H9 (cell line): ENCODE measurements at places on chromosomes 12 and 14. TPM values are rescaled to one million over a fixed set of nuclear protein-coding genes. Genes with fewer than 3 reads are reported as not detected.

The GPR65 gene
- total RNA-seq, result not detected in 2 replicates

The OASL gene
- total RNA-seq, result not detected in 2 replicates

- DNase-seq, result peak; percentile 41
Observed at GRCh38 chr12:131142891-131143657, 189.4 kb downstream of the ADGRD1 start.

GRCh38 chr14:24838945-24839616 is 205.1 kb upstream of the GZMB start:
- DNase-seq, result no peak

The POTEM gene
- not detected in 2 replicates for total RNA-seq

DNA sequence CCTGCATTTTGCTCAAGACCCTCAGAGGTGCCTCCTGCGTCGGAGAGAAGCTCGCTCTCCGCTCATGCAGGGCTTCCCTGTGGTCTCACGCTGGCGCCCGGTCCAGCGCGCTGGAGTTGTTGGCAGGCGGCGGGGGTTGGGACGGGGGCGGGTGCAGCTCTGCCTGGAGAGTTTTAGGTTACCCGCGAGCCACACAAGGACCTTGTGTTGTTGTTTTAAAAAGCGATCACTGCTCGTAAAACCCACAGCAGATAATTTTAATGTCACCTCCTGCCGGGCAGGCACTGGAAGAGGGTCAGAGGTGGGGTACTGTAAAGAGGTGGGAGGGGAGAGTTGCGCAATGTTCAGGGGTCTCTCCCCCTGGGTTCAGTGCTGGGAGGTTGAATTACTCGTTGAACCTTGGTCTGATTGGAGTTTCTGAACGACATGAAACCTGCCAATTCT is 850 bp downstream of the SMOC1 start:
- no peak for DNase-seq

The KRT80 gene
- 0.07 TPM in 1 of 2 replicates, not detected in the other for total RNA-seq

- peak; percentile 37 for DNase-seq
Observed at GRCh38 chr14:91509083-91509877, 830 bp downstream of the PPP4R3A start.

The RND1 gene
- 9.5 and 9.7 TPM in 2 replicates for total RNA-seq

The OR6C1 gene
- not detected in 2 replicates for total RNA-seq

The HRK gene
- total RNA-seq, result 2.5 and 2.6 TPM in 2 replicates

DNA sequence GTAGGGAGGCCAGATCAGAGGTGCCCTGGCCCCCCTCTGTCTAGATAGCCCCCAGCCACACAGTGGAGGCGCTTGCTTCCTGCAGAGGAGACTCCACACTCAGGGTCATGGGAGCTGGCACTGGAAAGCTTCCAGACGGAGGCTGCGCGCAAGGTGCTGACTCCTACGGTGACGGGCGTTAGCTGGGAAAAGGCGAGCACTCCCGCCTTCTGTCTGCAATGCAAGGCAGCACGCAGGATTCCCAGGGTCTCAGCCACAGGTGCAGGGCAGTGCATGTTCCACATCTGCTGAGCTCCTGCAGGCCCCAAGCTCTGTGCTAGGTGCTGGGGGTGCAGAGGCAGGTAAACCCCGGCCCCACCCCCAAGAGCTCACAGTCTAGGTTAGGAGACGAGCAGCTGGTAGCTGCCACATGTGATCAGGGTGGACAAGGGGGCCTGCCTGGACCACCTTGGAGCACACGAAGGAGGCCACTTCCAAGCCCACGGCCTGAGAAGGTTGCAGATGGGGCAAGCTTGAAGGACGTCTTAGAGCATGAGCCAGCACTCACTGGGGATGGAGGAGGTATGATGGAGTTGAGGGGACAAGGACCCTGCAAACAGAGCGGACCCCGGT is 310.9 kb upstream of the DIO3 start:
- DNase-seq, result no peak

DNA sequence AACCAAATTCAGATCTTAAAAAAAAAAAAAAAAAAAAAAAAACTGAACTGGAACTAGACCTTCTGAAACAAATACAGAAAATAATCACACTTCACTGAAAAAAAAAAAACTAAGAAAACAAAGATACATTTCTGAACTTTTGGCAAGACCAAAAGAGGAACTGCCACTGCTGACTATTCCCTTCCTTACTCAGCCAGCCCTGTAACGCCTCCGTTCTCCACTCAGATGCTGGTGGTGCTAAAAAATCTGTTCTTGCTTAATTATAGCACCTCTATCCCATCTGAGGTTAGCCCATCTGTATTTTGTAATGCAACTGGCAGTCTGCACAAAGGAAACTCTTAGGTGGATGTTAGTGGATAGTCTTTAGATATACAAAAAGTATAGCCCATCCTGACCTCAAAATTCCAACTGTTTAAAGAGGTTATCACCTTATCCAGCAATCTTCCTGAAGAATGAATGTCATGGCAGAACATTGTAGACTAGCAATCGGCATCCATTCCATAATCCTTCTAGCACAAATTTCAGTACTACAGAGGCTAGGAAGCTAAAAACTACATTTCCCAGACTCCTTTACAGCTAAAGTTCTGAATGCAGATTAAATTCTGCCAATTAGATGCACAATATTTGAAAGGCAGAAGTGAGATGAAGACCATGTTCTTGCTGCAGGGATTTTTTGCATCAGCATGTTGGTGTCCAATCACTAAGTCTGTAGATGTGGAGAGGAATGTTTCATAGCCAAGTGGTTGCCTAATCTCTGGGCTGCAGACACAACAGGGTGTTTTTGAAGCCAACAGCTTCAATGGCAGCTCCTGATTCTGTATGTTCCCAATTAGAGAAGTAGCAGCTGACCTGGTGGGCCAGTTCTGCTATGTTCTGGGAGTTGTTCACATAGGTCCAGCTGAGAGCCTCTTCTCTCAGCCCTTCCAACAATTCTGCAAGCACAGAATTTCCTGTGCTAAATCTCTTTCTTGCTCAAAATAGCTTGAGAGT is 5.7 kb downstream of the MAP3K9 start:
- no peak for DNase-seq

The MMP19 gene
- total RNA-seq, result 1.7 and 2.4 TPM in 2 replicates

DNA sequence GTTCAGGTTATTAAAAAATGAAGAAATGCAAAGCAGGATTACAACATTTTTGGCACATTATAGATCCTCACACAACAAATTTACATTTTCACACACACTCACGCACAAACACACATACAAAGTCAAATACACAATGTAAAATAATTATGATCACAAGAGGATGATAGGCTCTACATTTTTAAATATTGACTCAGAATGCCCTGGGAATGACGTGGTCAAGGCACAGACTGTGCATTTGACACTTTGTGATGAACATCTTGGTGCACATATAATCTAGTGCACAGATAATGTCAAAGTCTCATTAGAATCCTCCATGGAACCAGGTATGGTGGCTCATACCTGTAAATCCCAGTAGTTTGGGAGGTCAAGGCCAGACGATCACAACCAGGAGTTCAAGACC is 49.4 kb downstream of the DPF3 start:
- no peak for DNase-seq

GRCh38 chr14:94536836-94537235 is 24.4 kb upstream of the SERPINA4 start:
- no peak for DNase-seq

GRCh38 chr14:77344377-77344996 is 23.7 kb downstream of the GSTZ1 start:
- no peak for DNase-seq

DNA sequence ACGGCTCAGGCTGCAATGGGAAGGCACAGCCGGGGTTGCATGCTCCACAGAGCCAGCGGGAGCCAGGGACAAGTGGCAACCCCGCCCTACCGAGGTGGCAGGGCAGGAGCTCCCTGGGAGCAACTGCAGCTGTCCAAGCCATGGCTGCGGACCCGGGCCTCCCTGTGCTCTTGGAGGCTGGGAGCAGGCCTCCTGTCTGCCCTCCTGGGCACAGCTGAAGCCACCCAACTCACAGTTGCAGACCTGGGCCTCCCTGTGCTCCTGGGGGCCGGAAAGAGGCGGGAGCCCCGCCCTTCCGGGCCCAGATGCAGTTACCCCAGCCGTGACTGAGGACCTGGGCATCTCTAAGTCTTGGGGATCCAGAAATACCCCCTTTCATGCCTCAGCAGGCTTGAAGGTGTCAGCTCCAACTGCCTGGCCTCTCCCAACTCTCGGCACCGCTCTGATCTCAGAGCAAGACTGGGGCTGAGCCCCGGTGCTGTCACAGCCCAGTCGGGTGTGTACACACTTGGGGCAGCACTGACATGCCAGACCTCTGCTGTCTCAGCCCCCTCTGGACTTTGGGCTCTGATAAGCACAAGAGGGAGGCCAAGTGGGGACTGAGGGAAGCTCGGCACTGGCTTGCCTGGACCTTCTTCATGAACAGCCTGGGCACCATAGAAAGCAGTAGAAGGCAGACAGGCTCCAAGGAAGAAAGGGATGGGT is 7.5 kb upstream of the RASSF9 start:
- no peak for DNase-seq

GRCh38 chr14:104957146-104958113 is 20.7 kb downstream of the AHNAK2 start:
- DNase-seq, result no peak

GRCh38 chr12:5267603-5268423 is 164.1 kb upstream of the NTF3 start:
- DNase-seq, result no peak

The KRT71 gene
- total RNA-seq, result not detected in 2 replicates

- no peak for DNase-seq
Observed at GRCh38 chr14:68216079-68216478, 396.5 kb downstream of the RAD51B start.

DNA sequence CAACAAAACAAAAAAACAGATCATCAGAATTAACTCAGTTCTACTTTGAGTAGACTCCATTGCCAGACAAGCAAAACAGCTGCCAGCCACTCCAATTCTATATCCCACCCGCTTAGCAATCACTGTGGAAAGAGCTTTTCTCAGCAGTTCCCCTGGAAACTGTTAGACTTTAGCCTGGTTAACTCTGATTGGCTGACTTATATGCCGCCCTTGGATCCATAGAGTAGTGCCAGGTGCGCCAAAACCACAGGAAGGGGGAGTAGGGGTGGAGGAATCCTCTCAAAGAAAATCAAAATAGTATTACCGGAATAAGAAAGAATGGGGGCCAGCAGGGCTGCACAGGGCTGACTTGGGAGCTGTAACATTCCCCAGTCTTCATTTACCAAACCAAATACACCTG is 5.4 kb upstream of the EML5 start:
- DNase-seq, result no peak

DNA sequence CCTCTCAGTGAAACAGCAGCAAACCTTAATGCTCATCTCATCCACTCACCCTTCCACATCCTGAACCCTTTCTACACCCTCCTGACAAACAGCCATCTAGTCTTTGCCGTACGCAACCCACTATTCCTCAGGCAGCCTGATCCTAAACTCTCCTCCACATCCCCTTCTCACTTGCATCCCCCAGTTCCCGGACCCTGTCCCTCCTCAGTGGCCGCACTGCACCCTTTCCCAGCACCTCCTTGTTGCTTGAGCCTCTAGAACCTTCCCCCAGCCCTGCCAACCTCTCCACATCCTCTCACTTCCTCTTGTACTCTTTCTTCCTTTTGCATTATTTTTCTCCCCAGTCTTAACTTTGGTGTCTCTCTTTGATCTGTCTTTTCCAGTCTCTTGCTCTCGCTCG is 42.9 kb downstream of the IQSEC3 start:
- DNase-seq, result no peak

The C14orf93 gene
- total RNA-seq, result 6.9 and 8.2 TPM in 2 replicates

The KRT83 gene
- total RNA-seq, result not detected in 2 replicates

The C12orf42 gene
- not detected in 2 replicates for total RNA-seq

The LRFN5 gene
- total RNA-seq, result 1.3 and 3.0 TPM in 2 replicates

GRCh38 chr14:90373887-90374286 is 22.9 kb upstream of the CALM1 start:
- no peak for DNase-seq

The TAS2R19 gene
- total RNA-seq, result 1.7 and 2.6 TPM in 2 replicates

DNA sequence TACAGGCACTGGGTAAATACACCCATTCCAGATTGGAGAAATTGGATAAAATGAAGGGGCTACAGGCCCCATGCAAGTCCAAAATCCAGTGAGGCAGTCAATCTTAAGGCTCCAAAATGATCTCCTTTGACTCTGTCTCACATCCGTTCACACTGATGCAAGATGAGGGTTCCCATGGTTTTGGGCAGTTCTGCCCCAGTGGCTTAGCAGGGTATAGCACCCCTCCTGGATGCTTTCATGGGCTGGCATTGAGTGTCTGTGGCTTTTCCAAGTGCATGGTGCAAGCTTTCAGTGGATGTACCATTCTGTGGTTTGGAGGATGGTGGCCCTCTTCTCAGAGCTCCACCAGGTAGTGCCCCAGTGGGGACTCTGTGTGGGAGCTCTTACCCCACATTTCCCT is 427.2 kb downstream of the TRHDE start:
- DNase-seq, result no peak

DNA sequence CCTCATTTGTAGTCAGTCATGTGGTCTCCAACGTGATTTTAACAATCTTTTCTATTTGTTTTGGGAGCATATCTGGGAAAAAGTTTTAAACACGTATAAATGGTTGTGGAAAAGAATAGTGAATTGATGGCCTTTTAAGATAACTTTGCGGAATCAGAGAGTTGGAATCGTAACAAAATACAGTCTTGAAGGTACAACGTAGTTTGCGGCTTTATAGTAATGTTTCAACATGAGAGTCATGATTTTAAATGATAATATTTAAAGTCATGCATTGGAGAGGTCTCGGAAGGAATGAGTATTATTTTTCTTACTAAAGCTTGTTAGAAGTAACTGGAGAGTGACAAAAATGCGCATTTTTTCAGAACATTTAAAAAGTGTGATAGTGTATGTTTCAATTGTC is 1.6 kb downstream of the AEBP2 start:
- DNase-seq, result no peak

The ADAM20 gene
- 0.24 and 0.28 TPM in 2 replicates for total RNA-seq

DNA sequence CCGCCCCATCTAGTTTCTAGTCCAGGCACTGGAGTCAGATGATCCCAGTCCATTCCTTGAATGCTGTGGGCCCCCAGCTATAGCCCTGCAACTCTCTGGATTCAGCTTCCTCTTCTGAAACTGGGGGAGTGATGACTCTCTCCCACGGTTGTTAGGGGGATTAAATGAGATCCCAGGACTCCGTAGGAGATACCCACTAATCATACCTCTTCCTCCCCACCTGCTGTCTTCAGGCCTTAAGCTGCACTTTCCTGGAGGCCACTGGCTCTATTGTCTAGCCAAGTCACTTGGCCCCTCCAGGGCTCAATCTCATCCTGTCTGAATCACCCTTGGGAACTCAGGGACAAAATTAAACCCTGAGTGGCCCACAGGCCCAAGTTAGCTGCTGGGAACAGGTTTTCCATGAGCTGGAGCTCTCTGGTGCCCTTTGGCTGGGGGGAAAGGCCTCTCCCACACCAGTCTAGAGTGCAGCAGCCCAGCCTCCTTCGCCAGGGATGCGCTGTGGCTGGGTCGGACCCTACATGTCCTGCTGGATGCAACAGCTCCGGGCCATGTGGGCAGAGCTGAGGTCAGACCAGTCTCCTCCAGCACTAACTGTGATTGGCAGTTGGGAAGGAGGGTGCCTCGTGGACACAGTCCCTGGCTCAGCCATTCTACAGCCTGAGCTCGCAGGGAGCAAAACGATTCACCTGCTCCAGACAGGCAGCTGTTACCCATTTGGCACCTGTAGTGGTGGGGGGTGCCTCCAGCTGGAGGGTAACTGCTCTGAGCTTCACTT is 6.0 kb upstream of the ASB2 start:
- no peak for DNase-seq
